ENCODE measurements at places on chromosomes 12 and 14.

DNA sequence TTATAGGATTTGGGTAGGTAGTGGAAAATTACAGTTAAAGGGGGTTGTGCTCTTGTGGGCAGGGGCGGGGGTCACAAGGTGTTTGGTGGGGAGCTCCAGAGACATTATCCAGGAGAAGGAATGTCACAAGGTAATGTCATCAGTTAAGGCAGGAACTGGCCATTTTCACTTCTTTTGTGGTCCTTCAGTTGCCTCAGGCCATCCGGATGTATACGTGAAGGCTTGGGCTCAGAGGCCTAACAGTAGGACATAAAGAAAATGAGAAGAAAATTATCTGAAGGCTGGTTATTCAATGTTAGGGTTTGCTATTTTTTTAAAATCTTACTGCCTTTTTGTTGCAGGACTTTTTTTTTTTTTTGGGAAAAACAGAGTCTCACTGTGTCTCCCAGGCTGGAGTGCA is 2.5 kb upstream of the PSEN1 start:
- DNase-seq: no peak

DNA sequence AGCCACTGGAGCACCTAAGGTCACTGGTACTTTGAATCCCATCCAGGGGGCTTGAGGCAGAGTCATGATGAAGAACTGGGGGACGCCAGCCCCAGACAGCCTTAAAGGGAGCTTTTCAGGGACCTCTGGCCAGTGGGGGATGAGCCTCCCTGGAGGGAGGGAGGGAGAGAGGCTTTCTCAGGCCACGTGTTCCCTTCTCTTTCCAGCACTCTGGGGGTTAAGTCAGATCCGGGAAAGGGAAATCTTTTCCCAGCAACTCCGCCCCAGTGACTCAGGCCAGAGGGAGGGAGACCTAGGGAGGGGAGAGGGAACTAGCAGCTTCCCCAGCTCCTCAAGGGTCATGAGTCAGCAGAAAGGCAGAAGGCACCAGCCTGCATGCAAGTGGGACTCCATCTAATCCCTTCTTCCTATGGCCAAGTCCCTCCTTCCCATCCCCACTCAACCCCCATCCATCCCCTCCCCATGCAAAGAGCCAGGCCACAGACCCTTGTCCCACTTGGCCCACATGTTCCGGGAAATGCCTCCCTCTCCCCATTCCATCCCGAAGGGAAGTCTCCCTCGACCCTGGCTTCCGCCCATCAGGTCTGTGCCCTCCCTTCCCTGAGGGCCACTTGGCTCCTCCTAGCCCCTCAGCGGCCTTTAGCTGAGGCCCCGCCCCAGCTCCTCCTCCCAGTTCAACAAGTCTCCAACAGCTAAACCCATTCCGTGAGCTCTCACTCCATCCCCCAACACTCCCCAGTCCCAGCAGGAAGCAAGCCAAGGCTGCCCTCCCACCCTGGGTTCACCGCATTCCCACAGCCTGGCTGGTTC is 5.6 kb downstream of the TNFRSF1A start:
- peak; percentile 100 for DNase-seq

DNA sequence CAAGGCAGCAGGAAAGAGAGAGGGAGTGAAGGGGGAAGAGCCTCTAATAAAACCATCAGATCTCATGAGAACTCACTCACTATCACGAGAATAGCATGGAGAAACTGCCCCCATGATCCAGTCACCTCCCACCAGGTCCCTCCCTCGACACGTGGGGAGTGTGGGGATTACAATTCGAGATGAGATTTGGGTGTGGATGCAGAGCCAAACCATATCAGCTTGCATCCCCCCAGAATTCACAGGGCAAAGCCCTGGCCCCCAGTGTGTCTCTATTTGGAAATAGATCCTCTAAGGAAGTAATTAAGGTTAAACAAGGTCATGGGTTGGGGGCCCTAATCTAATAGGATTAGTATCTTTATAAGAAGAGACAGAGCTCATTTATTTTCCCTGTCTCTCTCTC is 56.1 kb upstream of the TCL1A start:
- DNase-seq: no peak

DNA sequence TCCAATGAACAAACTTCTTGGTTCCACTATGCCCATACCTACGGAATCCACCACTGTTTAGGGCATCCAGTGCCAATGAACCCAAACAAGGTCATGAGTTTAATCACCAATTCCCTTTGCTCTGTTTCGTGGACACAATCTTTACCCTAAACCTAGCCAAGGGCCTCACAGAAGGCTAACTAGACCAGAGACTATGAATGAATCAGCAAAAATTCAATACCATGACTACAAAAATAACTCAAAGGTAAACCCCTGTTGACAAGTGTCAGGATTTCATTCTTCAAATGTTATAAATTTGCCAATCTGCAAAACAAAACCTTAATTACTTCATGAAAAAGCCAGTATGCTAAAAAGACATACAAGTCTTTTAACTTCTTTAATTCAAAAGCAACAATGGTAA is 96.7 kb downstream of the CEP128 start:
- DNase-seq: no peak

GRCh38 chr14:106691601-106692291 is 1165.4 kb downstream of the TMEM121 start:
- DNase-seq: no peak

DNA sequence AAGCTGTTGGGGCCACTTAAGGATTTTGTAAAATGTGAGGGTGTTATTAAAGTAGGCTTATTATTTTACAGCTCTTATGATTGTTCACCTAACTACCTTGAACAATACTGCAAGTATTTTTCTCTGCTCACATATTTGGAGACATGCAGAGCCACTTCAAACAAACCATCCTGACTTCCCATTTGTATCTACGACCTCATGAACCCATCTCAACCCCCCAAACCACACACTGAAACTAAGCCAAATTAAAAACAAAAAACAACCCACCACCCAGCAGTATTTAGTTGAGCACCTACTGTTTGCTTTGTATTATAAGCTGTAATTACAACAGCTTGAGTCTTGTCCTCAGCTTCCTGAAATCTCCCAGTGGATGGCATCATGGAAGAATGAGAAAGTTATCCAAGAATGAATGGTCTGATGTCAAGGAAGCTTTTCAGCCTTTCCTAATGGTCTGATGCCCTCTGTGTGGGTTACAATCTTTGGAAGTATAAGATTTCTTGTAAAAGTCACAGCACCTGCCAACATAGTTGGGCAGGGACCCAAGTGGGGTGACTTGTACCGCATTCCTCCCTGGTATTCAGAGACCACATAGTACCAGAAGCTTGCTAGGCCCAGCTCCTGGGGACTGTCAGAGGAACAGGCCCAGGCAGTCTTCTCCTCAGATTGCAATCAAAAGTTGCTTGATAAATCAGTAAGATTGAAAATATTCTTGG is 416.6 kb downstream of the ZFP36L1 start:
- peak; percentile 63 for DNase-seq

Data from AG10803 (cell line).